Renal pelvis (tissue), 12 donors: ENCODE measurements at places on chromosomes 16 and 17. TPM values are rescaled to one million over a fixed set of nuclear protein-coding genes. Genes with fewer than 3 reads are reported as not detected.

Gene KRTAP4-5
- not detected for polyA plus RNA-seq

GRCh38 chr16:7482032-7482431, 149.4 kb downstream of the RBFOX1 start:
- DNase-seq, result no peak

- DNase-seq, result no peak
These were observed 520.8 kb upstream of the ZFHX3 start for GRCh38 chr16:73568769-73569168.

GRCh38 chr17:57588086-57588485, 157.0 kb downstream of the CCDC182 start:
- DNase-seq, result no peak

Gene CDIPT
- 120 TPM for polyA plus RNA-seq

DNA sequence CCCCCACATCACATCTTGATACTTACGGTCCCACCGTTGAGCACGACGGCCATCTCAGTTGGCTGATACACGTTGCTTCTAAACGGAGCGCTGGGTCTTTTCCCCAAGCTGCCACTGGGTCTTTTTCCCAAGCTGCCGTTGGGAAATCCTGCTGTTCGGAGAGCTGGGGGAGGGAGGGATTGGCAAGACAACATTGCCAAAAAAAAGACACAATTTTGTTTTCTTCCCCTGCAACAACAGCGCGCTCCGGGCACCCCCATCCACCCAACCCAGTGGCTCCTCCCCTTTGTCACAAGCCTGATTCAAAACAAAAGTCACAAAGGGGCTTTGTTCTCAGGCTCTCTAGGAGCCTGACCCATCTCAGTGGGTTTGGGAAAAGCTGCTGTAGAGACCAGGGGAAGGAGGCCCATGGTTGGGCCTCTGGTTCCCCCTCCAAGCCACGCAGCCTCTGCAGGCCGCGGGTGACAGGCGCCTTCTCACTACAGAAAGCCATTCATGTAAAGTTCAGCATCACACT, 22.8 kb downstream of the GPRC5B start:
- no peak for DNase-seq

- no peak for DNase-seq
These were observed 95.4 kb downstream of the CYLD start for GRCh38 chr16:50837324-50837723.

Gene TEX19
- polyA plus RNA-seq, result not detected

Gene TNK1
- 6.1 TPM for polyA plus RNA-seq

DNA sequence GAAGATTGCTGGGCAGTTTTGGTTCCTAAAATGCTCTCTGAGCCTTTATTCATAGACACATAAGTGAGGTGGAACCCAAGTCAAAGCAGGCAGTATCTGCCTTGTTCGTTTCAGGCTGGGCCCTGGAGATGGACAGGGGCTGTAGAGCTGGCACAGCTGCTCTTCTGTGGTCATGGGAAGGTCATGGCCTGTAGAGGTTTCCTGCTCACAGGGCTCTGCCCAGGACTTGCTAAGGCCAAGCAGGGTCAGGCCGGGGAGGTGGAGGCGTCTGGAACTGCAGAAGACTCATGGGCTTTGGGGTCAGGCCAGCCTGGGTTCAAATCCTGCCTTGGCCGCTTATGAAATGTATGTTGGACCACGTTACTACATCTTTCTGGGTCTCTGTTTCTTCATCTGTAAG, 50.2 kb downstream of the IRX5 start:
- DNase-seq, result no peak

- DNase-seq, result peak; percentile 35
These were observed at the start of gene PSMB10 for GRCh38 chr16:67936124-67936879. Gene PSMB10 (minus strand): TSS chr16:67936850. CDS start chr16:67936749, 101 bp downstream.

- no peak for DNase-seq
These were observed 4.8 kb upstream of the KRT36 start for GRCh38 chr17:41494524-41494923.

DNA sequence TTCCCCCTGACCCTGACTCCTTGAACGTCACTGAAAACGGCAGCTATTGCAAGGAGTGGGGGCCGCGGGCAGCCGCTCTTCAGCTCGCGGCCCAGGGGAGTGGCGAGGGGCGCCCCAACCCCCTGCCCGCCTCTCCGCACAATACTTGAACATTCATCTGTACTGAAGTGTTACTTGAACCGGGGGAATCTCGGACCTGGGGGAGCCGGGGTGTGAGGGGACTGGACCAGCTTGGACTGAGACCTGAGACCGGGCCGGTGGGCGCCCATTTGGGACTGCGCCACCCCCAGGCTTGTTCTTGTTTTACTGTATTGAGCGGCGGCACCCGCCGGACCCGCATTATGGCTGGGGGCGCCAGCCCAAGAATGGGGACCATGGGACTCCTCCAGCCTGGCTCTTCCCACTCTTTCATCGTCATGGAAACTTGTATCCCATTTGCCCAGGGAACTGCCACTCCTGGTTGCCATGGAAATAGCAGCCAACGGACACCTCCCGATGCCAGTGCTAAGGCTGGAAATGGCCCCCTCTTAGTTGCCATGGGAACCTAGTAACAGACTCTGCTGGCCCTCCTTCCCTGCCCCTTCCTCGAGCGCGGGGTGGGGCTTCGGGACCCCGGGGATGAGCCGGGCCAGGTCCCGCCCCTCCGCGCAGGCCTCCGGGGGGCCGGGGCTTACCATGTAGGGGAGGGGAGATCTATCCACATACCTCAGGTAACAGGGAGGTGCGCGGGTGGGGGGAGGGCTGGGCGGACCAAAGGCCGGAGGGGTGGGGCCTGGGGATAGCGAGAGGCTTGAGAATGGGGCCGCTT, 805 bp upstream of the ORAI3 start:
- peak; percentile 99 for DNase-seq

DNA sequence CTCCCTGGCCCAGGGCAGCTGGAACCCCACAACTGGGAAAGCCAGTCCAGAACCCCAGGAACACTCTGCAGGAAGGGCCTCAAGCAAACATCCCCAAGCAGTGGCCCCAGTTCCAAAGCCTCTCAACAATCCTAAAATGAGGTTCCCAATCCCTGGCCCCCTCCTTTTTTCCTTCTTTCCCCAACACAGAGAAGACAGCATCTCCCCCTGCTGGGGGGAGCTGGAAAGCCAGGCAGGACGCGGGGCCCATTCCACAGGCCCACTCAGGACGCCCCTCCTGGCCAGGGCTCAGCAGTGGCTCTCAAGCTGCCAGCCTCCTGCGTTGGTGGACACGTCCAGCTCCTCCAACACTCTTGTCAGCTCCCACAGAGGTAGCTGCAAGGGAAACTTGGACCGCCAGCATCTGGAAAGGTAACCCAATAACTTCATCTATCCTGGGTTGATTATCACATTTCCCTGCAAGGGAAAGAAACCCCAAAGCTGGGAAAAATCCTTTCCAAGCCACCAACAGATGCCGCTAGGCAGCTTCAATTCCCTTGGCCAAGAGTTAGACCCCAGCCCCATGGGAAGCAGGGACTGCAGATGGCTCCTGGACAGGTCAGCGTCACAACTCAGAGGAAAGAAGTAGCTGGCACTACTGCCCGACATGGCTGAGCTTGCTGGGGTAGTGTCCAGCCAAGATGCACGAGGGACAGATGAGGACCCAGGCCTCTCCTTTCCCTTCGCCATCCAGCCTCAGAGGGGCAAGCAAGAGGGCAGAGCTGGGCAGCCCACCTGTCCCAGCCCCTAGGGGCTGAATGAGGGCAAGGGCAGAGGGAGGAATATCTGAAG, 7.6 kb downstream of the HDAC5 start:
- DNase-seq, result no peak

- DNase-seq, result no peak
These were observed 2.5 kb downstream of the SLC22A31 start for GRCh38 chr16:89197633-89198416.

Gene CCL7
- polyA plus RNA-seq, result not detected
